ENCODE measurements at places on chromosomes 13 and 19.

DNA sequence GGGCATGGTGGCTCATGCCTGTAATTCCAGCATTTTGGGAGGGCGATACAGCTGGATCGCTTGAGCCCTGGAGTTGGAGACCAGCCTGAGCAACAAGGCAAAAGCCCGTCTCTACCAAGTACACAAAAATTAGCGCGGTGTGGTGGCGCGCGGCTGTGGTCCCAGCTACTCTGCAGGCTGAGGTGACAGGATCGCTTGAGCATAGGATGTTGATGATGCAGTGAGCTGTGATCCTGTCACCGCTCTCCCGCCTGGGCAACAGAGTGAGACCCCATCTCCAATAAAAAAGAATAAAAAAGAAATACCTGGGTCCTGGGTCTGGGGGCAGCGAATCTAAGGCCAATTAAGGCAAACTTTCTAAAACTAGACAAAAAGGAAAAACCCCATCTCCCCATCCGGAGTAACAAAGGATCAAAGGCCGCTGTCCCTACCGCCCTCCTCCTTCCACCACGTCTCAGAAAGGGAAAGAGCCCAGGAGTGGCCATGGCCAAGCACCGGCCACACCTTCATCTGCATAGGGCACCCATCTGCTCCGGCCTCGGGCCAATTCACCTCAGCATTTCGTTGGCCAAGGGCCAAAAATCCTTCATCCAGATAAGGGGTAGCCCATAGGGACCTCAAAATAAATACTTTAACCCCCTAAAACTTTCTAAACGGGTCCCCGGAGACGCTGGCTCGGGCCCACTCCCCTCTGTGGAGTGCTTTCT, 851 bp downstream of the ZNF320 start:
- DNase-seq: no peak

DNA sequence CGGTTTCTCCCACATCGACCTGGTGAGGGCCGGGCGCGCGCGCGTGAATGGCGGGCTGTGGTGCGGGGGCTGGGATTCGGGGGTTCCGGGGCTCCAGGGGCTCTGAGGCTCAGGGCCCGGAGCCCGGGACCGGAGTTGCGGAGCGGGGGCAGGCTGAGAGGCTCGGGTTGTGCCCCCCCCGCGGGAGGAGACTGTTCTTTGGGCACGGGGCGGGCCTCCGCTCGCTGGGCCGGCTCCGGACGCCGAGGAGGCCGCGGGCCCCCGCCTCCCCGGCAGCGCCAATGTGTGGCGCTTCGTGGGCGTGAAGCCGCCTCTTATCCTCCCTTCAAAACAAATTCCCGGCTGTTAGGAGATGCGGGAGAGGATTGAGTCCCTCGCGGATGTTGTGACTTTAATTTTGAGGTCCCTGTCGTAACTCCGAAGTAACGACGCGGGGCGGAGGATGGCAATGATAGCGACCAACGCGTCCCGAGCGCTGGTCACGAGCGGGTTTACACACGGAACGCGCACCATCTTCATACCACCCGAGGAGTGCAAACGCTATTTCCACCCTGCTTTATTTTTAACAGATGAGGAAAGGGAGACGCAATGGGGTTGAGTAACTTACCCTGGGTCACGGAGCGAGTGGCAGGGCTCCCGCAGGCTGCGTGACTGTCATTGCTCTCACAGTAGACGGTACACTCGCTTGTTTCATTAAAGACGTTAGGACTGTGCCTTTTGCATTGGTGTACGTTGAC, 536 bp downstream of the UBA2 start:
- no peak for DNase-seq

DNA sequence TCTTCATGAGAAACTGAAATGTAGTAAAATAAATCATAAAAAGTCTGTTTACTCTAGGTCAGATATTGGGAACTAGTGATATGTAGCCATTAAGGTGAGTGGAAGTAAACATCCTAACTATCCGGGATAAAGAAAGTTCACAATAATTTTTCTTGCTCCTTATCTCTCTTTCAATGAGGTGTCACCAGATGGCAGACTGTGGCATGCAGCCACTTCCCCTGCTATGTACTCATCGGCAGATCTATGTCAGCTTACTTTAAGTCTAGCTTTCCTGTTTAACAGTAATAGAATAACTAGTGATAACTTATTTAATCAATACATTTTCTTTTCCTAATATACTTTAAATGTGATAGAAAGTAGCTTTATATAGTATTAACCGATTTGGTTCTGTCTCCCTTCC, 181.9 kb downstream of the NDFIP2 start:
- no peak for DNase-seq

DNA sequence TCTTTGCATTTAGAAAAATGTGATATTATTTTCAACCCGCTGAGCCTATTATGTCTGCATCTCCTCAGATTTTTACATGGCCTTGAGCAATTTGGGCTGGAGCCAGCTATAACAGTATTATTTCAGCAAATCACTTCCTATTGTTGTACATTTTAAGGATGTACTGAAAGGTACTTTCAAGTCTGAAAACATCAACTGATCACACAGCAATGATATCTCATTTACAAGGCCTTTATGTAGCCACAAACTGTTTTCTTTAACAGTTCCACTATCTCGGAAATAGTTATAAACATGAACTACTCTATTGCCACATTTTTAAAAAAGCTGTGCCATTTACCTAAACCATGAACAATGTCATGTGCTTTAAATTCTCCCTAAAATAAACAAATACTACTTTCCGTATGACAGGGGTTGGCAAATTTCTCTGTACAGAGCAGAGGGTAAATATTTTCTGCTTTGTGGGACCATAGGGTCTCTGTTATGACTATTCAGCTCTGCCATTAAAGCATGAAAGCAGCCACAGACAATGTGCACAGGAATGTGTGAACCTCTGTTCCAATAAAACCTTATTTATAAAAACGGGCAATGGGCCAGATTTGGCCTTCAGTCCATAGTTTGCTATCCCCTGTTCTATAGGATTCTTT, 560.4 kb downstream of the GPC6 start:
- DNase-seq: no peak

DNA sequence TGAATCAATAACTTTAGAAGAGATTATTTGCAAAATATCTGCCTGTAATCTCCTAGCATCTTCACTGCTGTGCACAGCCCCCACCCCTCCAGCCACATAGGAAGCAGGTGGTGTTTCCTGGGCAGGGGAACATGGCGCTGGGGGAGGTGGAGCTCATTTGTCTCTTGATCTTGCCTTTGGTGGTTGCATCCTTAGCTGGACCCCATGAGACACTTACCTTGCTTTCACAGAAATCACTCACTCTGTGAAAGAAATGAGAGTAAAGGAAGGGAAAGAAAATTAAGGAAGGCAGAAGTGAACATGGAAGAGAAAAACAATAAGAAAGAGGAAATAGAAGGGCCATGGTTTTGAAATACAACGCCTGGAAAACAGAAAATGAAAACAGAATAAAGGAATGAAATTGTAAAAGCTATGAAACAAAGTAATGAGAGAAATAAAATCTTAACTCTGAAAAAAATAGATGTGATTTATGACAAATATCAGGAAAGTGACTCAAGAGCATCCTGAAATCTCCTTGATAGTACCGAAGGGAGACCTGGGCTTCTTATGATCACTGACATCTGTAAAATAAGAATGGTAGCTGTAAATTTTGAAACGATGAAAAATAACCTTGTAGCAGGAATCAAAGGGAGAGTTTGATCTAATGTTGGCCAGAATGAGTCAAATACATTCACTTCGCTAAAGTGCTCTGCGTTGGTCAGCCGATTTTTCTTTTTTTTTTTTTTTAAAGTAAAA, 17.2 kb upstream of the RNASEH2B start:
- DNase-seq: peak; percentile 19

DNA sequence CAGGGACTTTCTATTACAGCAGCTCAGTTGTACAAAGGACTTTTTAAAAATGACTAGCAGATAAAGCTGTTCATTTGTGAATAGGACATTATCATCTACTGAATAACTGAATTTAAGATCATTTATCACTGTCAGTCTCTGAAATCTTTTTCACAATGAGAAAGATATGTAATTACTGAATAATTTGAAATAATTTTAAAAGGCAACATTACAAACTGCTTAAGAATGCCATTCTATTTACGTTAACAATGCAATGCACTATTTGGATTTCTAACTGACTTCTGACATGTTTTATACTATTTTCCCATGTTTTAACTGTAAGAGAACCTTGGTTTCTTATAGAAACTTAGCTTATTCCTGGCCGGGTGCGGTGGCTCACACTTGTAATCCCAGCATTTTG, 2033.0 kb upstream of the PCDH20 start:
- no peak for DNase-seq

DNA sequence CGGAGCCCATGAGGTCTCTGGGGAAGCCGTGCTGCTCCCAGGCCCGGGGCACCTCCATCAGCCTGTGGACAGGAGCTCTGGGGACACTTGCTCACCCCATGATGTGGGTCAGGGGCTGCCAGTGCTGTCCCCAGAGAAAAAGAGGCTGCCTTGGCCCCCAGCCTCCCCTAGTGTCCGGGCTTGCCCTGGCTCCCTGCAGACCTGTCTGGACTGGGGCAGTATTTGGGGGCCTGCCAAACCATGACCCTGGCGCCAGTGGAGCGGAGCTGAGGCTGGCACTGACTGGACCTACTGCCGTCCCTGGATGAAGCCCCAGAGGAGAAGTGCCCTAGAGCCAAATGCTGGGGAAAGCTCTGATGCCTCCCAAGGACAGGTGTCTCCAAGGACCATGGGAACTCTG, 30.4 kb downstream of the ELAVL1 start:
- DNase-seq: no peak

- DNase-seq: no peak
Measured at GRCh38 chr19:43939557-43940260, 4.6 kb upstream of the ZNF45 start.

DNA sequence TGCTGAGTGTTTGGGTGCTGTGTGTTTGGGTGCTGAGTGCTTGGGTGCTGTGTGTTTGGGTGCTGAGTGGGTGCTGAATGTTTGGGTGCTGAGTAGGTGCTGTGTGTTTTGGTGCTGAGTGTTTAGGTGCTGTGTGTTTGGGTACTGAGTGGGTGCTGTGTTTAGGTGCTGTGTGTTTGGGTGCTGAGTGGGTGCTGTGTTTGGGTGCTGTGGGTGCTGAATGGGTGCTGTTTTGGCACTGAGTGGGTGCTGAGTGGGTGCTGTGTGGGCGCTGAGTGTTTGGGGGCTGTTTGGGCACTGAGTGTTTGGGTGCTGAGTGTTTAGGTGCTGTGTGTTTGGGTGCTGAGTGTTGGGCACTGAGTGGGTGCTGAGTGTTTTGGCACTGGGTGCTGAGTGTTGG, 48.5 kb upstream of the F7 start:
- no peak for DNase-seq

Data from stimulated activated CD8-positive, alpha-beta memory T cell treated with anti-CD3 and anti-CD28 coated beads, Interleukin-7, amount 100 ng/mL, for 1 hour (primary cell).